Memory B cell (primary cell): ENCODE measurements at places on chromosomes 3 and 15.

GRCh38 chr3:150666167-150666566 is 37.6 kb downstream of the ERICH6 start:
- DNase-seq = no peak

DNA sequence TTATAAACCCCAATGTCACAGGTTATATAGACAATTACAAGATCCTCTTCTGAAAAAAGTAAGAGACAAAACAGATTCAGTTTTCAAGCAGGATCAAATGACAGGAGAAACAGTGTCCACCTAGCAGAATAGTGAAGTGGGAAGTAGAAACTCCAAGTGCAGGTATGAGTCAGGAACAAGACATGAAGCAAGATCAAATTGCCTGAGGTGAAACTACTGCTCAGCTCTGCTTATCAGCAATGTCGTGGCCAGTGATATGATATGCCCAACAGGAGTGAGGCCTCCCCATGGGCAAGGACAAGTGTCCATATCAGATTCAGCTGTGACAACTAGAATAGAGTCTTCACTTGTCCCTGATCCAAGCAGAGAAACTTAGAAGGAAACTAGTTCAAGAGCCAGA is 100.0 kb downstream of the ZMAT3 start:
- no peak for DNase-seq

GRCh38 chr3:185328324-185329004 is 34.5 kb upstream of the MAP3K13 start:
- no peak for DNase-seq

DNA sequence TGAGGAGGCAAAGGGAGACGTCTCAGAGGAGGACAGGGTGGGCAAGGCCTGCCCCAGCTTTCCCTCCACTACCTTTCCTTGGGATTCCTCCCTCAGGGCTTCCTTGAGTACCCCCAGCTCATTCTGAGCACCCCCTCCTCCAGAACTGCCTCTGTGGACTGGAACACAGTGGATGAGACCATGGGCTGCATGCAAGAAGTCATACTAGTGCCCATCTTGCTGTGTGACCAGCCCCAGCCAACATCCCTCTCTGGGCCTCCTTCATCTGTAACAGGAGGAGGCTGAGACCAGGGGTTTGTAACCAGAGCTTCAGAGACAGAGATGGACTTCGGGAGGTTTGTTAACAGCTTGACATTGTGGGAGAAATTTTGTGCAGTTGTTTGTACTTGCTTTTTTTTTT is 25.6 kb downstream of the FEM1B start:
- no peak for DNase-seq

GRCh38 chr3:111321786-111322185 is 220.2 kb upstream of the CD96 start:
- no peak for DNase-seq

DNA sequence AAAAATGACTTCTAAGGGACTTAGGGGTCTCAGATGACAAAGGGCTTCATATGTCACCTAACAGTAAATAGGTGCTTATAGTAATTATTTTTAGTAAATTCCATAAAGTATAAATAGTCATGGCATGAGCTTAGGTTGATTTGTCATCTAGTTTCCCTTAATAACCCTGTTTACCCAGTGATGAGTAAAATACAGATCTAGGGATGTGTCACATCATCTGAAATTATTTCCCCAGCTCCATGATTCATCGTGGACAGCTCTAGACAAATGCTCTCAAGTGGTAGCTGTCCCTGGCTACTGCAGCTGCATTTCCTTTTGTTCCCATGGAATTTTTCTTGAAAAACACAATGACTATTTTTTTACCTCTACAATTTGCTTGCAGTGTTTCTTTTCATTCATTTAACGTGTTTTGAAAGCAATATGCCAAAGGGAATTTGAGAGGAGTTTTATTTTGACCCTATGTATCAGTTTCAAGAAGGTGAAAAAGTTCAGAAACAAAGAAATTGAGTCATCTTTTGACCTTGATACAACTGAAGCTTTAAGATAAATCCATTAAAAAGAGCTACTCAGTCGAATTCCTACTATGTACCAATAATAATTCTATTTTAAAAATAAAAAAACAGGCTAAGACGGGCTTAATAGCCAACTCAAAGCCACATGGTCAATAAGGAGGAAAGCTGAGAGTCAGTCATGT is 241.6 kb downstream of the KCNMB2 start:
- no peak for DNase-seq

GRCh38 chr3:62761711-62762110 is 113.5 kb downstream of the CADPS start:
- no peak for DNase-seq

GRCh38 chr15:65466901-65467300 is 44.2 kb upstream of the IGDCC4 start:
- DNase-seq = no peak

- no peak for DNase-seq
Observed at GRCh38 chr3:63977893-63978292, 45.4 kb downstream of the PSMD6 start.

- no peak for DNase-seq
Observed at GRCh38 chr3:154642145-154642544, 212.2 kb upstream of the GPR149 start.

DNA sequence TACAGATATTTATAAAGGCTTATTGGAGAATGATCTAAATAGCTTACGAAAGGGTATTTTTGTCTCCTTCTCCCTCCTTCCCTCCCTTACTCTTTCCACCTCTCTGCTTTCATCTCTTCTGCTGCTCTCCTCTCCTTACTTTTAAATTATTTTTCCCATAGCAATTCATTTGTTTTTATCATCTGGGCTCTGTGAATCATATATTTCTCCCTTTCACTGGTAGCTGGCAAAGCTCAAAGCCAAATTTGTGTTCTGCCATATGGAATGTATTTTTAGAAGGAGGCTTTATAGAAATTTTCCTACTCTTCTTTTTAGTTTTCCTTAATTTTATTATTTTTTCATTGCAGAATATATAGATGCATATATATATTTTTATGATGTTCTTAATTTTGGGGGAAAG is 385.8 kb downstream of the C3orf38 start:
- DNase-seq = no peak

GRCh38 chr3:60992395-60992794 is 258.9 kb downstream of the FHIT start:
- DNase-seq = no peak

- DNase-seq = no peak
Observed at GRCh38 chr3:73508330-73508954, 116.3 kb downstream of the PDZRN3 start.

GRCh38 chr3:57855943-57856342 is 99.8 kb downstream of the SLMAP start:
- DNase-seq = no peak

DNA sequence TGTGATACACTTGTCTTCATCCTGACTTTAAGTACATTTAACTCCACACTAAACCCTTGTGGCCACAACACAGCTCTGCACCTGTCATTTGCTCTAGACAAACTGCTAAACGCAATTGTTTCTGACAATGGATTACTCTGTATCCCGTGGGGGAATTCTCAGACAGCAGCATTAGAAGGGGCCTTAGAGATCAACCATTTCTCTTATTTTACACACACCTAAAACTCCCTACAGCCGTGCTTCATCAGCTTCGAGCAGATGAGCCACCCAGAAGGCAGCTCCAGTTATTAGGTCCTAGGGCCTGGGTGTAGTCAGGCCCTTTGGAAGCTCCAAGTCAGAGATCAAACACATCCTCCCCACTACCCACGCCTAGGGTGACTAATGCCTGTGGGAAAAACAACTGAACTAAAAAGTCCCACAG is 1.3 kb upstream of the IL12A start:
- no peak for DNase-seq

DNA sequence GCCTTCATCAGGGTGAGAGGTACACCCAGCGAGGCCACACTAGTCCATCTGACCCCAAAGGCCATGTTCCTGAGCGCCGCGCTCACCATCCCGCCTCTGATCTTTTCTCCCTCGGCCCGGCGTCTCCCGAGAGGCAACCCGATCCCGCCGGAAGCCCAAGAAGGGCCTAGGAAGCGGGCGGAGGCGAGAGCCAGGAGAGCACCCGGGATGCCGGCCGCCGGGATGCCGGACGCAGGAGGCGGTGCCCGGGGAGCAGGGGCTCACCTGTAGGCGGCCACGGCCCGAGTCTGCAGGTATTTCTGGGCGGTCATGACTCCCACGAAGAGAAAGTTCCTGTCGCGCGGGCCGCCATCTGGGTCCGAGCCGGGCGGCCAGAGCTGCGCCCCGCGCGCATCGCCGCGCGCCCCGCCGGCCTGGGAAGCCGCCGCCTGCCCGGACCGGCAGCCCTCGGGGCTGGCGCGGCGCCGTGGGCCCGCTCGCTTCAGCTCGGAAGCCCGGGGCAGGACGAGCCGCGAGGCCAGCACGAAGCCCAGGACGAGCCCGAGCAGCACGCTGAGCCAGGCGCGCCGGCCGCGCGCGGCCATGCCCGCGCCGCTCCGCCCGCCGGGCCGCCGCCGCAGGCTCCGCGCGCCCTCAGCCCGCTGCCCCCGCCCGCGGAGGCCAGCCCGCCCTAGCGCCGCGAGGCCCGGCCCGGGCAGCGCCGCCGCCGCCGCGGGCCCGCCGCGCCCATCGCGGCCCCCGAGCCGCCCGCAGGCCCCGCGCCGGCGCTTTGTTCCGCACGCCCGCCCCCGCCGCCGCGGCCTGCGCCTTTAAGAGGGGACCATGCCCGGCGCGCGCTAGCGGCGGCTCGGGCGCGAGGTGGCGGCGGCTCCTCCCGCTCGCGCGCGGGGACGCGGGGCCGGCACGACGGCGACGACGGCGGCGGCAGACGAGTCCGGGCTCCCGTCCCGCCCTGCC is 697 bp downstream of the CHSY1 start:
- no peak for DNase-seq

DNA sequence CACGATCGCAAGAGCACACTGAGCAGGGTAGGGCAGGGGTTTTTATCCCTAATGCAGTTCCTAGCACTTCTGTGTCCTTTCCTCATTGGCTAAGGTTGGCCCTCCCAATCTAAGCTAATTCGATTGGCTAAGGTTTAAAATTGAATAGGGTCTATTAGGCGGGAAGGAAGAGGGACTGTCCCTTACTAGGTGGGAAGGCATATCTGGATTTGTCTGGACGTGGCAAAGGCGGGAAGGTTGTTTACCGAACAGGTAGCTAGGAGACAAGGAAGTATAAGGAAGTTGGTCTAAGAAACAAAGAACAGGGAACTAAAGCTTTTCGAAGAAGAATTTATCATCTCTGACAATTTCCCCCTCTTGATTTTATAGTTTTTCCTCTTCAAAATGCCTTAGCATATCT is 24.8 kb upstream of the ATG7 start:
- DNase-seq = no peak

- DNase-seq = no peak
Observed at GRCh38 chr3:111801693-111802092, 57.4 kb upstream of the PHLDB2 start.

GRCh38 chr3:145079436-145079835 is 1081.5 kb downstream of the PLOD2 start:
- DNase-seq = no peak

- peak; percentile 82 for DNase-seq
Observed at GRCh38 chr3:11236588-11237461, 35.4 kb upstream of the ATG7 start.

DNA sequence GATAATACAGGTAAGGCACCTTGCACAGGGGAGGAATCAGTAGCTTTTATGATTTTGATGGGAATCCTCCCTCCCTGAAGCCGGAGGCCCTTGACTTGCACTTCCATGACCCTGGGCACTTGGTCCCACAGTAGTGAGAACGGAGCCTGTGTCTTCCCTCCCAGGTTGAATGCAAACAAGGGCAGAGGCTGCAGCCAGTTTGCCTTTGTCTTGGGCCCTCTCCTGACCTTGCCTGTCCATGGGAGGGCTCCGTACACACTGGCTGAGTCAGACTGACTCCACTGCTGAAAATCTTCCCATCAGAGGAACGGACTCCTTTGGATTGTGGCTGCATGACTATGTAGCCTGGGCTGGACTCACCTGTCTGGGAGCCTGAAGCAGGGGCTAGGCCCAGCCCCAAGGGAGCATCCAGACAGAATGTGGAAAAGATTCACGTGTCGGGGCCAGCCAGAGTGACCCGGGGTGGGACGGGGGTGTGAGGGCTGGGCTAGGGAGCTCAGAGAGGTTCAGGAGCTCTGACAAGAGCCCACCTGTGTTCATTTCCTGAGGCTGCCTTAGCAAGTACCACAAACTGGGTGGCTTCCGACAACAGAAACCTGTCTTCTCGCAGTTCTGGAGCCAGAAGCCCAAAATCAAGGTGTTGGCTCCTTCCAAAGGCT is 9.5 kb downstream of the TBC1D21 start:
- no peak for DNase-seq

DNA sequence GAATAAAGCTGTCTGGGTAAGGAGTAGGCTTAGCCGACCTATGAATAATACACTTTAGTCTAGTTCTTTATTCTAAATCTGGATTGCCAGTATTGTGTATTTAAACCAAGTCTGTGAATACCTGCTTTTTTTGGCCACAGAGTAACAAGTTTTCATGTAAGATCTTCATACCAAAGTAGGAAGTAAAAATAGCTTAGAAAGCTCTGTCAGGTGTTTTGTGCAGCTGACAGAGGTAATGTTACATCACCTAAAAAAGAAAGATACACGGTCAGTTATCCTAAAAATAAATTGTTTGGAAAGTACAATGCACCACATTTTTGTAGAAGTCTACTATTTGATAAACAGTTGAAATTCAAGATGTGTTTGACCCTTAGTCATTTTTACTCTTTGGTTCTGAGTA is 16.5 kb downstream of the CALML4 start:
- no peak for DNase-seq

- DNase-seq = no peak
Observed at GRCh38 chr15:56640127-56640526, 93.2 kb downstream of the ZNF280D start.

- DNase-seq = no peak
Observed at GRCh38 chr3:179666030-179666429, 13.2 kb downstream of the USP13 start.

GRCh38 chr3:56915966-56916586 is 114.3 kb upstream of the ARHGEF3 start:
- peak; percentile 45 for DNase-seq

- DNase-seq = no peak
Observed at GRCh38 chr3:152688313-152688712, 146.6 kb upstream of the P2RY1 start.

GRCh38 chr3:24006-24405 is 172.6 kb upstream of the CHL1 start:
- no peak for DNase-seq
